ENCODE measurements at places on chromosomes 3 and 15. TPM values are rescaled to one million over a fixed set of nuclear protein-coding genes. Genes with fewer than 3 reads are reported as not detected.

GRCh38 chr15:80333261-80333660, 70.9 kb upstream of the ARNT2 start:
- no peak for DNase-seq

GRCh38 chr15:38029736-38030135, 95.3 kb downstream of the TMCO5A start:
- no peak for DNase-seq

- DNase-seq: no peak
These were observed 11.7 kb downstream of the MGA start for GRCh38 chr15:41671656-41672648.

- no peak for DNase-seq
These were observed 43.5 kb upstream of the UBE2E1 start for GRCh38 chr3:23762214-23762613.

DNA sequence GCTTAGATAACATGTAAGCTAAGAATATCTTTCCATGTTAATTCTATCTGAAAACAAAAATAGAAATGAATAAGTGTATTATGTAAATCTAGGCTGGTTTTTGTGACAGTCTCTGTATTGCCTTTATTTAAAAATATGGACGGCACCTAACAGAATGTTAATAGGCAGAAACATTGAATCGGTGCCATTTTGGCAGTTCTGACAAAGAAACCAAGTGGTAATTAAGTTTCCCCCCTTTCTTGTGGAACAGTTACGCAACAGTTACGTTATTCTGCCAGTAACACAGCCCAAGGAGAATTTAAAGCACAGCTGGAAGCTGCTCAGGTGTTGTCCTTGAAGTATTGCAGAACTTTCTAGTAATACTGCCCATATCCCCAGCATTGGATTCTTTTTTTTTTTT, 21.5 kb downstream of the LARS2 start:
- DNase-seq: no peak

GRCh38 chr3:149013726-149014125, 22.4 kb downstream of the GYG1 start:
- no peak for DNase-seq

The GNAT1 gene
- not detected for total RNA-seq

The FLNB gene
- 782 TPM for total RNA-seq

The KLF13 gene
- 41.2 TPM for total RNA-seq

The LSAMP gene
- 2.1 TPM for total RNA-seq
